ENCODE measurements at places on chromosomes 3 and 15. TPM values are rescaled to one million over a fixed set of nuclear protein-coding genes. Genes with fewer than 3 reads are reported as not detected.

The HYAL2 gene
- 45.8 TPM for total RNA-seq

The MESP1 gene
- total RNA-seq: not detected

The TICRR gene
- total RNA-seq: 2.8 TPM

The SNRPA1 gene
- 79.5 TPM for total RNA-seq

The UNC13C gene
- total RNA-seq: 0.18 TPM

The GOLGA6L7 gene
- not detected for total RNA-seq

The EPHA3 gene
- total RNA-seq: 5.0 TPM

The CYP1A1 gene
- 0.91 TPM for total RNA-seq

The WDR76 gene
- 1.0 TPM for total RNA-seq

The ANP32A gene
- 121 TPM for total RNA-seq

The GPR62 gene
- not detected for total RNA-seq

The SEMA3B gene
- 5.9 TPM for total RNA-seq

The PIERCE2 gene
- total RNA-seq: 2.6 TPM

The IGF2BP2 gene
- total RNA-seq: 128 TPM

The STARD9 gene
- total RNA-seq: 6.4 TPM

The TRPM1 gene
- not detected for total RNA-seq

The EAF2 gene
- total RNA-seq: 1.7 TPM

The ITGA11 gene
- 193 TPM for total RNA-seq

The ECE2 gene
- total RNA-seq: not detected

The ACY1 gene
- 21.1 TPM for total RNA-seq

The SNTN gene
- not detected for total RNA-seq

The GABRG3 gene
- 0.77 TPM for total RNA-seq

The ARL14 gene
- 0.22 TPM for total RNA-seq

The SLMAP gene
- total RNA-seq: 68.7 TPM

The CACNA1D gene
- total RNA-seq: 0.41 TPM

The FSIP1 gene
- 0.84 TPM for total RNA-seq

The C3orf85 gene
- total RNA-seq: not detected

The KLF15 gene
- 0.29 TPM for total RNA-seq

The PLA2G4B gene
- 1.8 TPM for total RNA-seq

The MAGEL2 gene
- 8.6 TPM for total RNA-seq

The UBA7 gene
- total RNA-seq: 26.2 TPM

The SI gene
- total RNA-seq: not detected

The NMNAT3 gene
- total RNA-seq: 2.5 TPM

The SLC30A4 gene
- total RNA-seq: 6.8 TPM

The IQCF6 gene
- total RNA-seq: not detected

The UBA3 gene
- 79.2 TPM for total RNA-seq

The RTP1 gene
- total RNA-seq: not detected

The GUCA1C gene
- total RNA-seq: not detected

The SUSD5 gene
- 2.9 TPM for total RNA-seq

The FGF12 gene
- total RNA-seq: 1.8 TPM

The ADGRG7 gene
- total RNA-seq: not detected

The SLCO3A1 gene
- 9.4 TPM for total RNA-seq

The ALDH1A2 gene
- 1.7 TPM for total RNA-seq

The DUOXA2 gene
- total RNA-seq: not detected

The ZXDC gene
- 21.6 TPM for total RNA-seq

The ROPN1 gene
- not detected for total RNA-seq

The CNTN6 gene
- total RNA-seq: not detected

The CLDN18 gene
- not detected for total RNA-seq

The C3orf22 gene
- total RNA-seq: not detected

The GP9 gene
- not detected for total RNA-seq

The FETUB gene
- not detected for total RNA-seq

The REC114 gene
- not detected for total RNA-seq

The ABHD10 gene
- total RNA-seq: 28.6 TPM

The NDUFB4 gene
- 109 TPM for total RNA-seq
